ENCODE measurements at places on chromosomes 12 and 14. TPM values are rescaled to one million over a fixed set of nuclear protein-coding genes. Genes with fewer than 3 reads are reported as not detected.

The CLBA1 gene
- 6.7 TPM for total RNA-seq

The PLD4 gene
- 0.09 TPM for total RNA-seq

The CLECL1 gene
- total RNA-seq, result not detected

The CCDC177 gene
- total RNA-seq, result 0.09 TPM

The AKAP3 gene
- 2.1 TPM for total RNA-seq

The OS9 gene
- 186 TPM for total RNA-seq

The USP44 gene
- 10.0 TPM for total RNA-seq

The GARIN6 gene
- not detected for total RNA-seq

The NYNRIN gene
- 17.5 TPM for total RNA-seq

The ZNF891 gene
- total RNA-seq, result 0.94 TPM

The ACSS3 gene
- 12.2 TPM for total RNA-seq

The CAPZA3 gene
- total RNA-seq, result not detected

The SLC6A12 gene
- total RNA-seq, result not detected

The TMCC3 gene
- total RNA-seq, result 0.47 TPM

The CDKN3 gene
- 7.4 TPM for total RNA-seq

The SLC5A8 gene
- not detected for total RNA-seq

The CCDC85C gene
- 2.0 TPM for total RNA-seq

The HEBP1 gene
- 18.5 TPM for total RNA-seq

The ANG gene
- 3.9 TPM for total RNA-seq

The CDKL1 gene
- 6.6 TPM for total RNA-seq

The KLHL33 gene
- 0.60 TPM for total RNA-seq

The OSGEP gene
- 26.3 TPM for total RNA-seq

The ABCD4 gene
- total RNA-seq, result 25.2 TPM

The ETFBKMT gene
- total RNA-seq, result 3.9 TPM

The RNASE2 gene
- total RNA-seq, result not detected

The PLCZ1 gene
- not detected for total RNA-seq

The NPFF gene
- not detected for total RNA-seq

The IL22 gene
- total RNA-seq, result not detected

The TAMALIN gene
- total RNA-seq, result 19.2 TPM

The WIF1 gene
- 0.26 TPM for total RNA-seq

The DAO gene
- not detected for total RNA-seq

The DNAH10 gene
- total RNA-seq, result 0.32 TPM

The SIX4 gene
- total RNA-seq, result 8.5 TPM

The ABCC9 gene
- total RNA-seq, result 10.5 TPM

The TAOK3 gene
- total RNA-seq, result 33.5 TPM

The DMAC2L gene
- 3.5 TPM for total RNA-seq

The PMCH gene
- 0.16 TPM for total RNA-seq

The CKB gene
- total RNA-seq, result 79.3 TPM

The NAV3 gene
- total RNA-seq, result 41.8 TPM

The PLBD1 gene
- 0.95 TPM for total RNA-seq

The CLEC14A gene
- total RNA-seq, result 1.1 TPM
